ENCODE measurements at places on chromosomes 7 and 10. TPM values are rescaled to one million over a fixed set of nuclear protein-coding genes. Genes with fewer than 3 reads are reported as not detected.

- no peak for DNase-seq
These were observed 177.1 kb downstream of the FRMD4A start for GRCh38 chr10:14153570-14154055.

GRCh38 chr7:72278550-72278949 lies 133.6 kb downstream of the CALN1 start:
- no peak for DNase-seq

GRCh38 chr7:20596653-20597052 lies 18.8 kb upstream of the ABCB5 start:
- DNase-seq: peak; percentile 22

DNA sequence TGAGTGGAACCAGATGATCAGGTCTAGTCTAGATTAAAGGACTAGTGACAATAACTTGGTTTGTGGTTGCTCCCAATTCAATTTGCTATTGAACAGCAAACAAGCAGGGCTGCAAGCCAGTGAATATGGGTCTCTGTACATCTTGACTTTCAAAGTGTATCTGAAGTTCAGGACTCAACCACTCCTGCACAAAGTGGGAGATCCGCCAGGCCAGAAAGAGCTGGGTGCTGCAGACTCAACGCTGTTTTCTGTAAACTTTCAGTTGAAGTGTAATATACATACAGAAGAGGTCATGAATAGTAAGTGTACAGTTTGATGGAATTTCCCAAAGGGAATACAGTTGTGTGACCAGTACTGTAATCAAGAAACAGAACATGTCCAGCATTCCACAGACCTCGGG lies 416.6 kb downstream of the RPS24 start:
- no peak for DNase-seq

DNA sequence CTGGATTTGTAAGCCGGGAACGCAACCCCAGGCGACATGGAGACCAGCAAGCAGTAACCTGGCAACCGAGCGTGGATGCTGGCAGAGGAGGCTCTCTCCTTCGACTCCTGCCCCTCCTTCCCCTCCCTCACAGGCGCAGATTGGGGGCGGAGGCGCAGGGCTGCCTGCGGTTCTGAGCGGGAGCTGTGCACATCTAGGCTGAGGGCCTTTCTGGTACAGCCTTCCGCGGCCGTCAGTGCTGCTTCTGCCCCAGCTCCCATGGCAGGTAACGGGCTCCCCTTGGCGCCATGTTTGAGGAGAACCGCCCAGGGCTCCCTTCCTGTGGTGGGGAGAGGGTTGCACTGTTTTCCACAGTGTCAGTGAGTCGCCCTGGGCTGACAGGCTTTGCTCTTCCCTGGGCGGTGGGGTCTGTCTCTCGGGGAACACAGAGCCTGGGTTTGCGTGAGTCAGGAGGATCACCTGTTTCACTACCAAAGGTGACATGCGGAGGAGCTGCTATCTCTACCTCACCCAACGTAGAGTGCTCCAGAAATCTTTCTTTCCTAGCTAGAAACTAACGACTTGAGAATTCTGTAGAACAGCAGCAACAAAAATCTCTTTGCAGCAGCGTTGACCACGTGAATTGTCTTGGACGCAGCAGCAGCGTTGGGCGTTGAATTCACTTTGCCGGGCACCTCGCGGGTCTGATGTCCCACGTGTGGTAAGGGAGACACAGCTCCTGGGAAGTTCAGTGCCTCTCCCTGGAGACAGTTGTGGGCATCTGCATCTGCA lies 154.8 kb upstream of the COBL start:
- no peak for DNase-seq

GRCh38 chr10:113959383-113959760 lies 84.3 kb upstream of the ADRB1 start:
- no peak for DNase-seq

GRCh38 chr7:1176891-1177373 lies 16.9 kb upstream of the ZFAND2A start:
- DNase-seq: peak; percentile 66

DNA sequence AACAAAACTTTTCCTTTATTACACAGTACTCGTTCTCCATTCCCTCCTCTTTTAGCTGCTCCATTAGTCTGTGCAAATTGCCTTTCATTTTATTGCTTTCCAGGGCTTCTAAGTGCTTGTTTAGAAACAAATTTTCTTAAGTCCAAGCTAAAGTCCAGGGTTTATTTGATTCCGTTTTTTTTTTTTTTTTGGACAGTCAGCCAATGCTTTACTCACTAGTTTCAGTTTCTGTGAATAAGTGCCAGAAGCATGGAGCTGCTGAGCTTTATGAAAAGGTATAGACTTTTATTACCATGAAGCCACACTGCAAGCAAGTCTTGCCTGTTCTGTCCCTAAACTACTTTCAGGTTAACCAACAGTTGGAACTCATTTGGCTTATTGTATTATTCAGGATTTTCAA lies 455.0 kb downstream of the GFRA1 start:
- DNase-seq: no peak

DNA sequence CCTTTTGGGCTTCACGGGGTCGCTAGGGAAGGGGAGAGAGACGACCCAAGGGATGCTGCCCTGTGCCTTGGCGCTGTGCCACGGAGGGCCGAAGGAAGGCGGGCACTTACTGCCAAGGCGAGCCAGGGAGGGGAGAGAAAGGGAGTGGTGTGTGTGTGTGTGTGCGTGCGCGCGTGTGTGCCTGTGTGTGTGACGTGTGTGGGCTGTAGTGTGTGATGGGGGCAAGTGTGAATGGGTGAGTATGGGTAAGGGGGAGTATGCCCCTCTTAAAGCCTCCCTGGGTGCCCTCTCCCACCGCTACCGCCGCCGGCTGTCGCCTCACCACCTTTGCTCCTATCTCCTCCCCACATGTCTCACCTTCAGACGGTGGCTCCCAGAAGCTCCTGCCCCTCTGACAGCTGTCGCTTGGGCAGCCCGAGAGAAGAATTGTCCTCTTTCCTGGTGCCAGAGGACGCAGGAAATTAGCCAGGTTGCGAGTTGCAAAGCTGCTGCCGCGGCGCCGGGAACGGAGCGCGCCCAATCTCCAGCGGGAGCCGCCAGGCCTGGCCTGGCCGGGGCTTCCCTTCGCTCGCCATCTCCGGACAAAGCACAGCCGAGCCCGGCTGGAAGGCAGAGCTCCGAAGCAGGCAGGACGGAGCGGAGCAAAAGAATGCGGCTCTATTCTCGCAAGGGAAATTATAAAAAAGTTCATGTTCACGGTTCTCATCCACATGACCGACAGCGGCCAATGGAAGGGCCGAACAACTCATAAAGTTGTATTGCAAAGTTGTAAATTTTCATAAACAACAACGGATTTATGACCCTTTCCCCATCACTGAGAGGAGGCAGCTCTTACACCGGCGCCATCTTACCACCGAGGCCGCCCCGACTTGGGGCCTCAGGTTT lies at the start of gene HOXA3:
HOXA3 (minus strand) TSS at position 653 of the 885 bp plus-strand sequence. CDS start 41,943 bp downstream, outside the sequence.
- DNase-seq: peak; percentile 60

- DNase-seq: no peak
These were observed 76.2 kb upstream of the TMEM168 start for GRCh38 chr7:112866424-112866823.

DNA sequence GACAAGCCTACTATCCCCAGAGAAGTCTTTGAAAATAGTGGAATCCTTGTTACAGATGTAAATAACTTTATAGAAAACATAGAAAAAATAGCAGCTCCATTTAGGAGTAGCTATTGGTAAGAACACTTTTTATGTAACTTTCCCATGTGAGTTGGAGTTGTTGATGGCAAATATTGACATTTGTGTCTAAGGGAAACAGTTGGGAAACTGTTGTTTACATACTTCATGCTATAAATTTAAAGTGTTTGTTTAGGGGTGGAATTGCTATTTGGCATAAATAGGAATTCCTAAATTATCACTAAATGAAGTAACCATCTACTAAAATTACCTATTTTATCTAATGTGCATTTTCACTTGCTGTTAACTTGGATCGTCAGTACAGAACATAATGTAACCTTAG lies 50.7 kb downstream of the GDI2 start:
- no peak for DNase-seq

- no peak for DNase-seq
These were observed 473.6 kb downstream of the PARD3 start for GRCh38 chr10:34341473-34341872.

- no peak for DNase-seq
These were observed 83.4 kb downstream of the PRKAG2 start for GRCh38 chr7:151793531-151793951.

DNA sequence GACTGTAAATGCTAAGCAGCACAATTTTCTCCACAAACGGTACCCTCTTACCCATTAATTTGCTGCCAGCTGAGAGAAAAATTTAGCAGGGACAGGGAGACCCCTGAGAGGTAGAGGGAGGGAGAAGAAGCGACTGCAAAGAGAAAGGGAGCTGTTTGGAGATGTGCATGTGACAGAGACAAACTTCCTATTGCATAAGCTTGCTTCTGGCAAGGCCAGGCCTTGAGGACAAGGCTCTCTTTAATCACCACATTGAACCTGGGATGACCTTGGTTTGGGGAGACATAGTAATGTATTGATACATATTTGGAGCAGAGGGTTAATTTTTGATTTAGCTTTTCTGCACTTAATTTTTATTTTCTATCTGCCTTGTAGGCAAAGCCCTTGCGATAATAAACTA lies 31.1 kb upstream of the HIBADH start:
- DNase-seq: no peak

- DNase-seq: no peak
These were observed 4.2 kb downstream of the CPVL start for GRCh38 chr7:29142021-29142727.

GRCh38 chr7:151381098-151381347 lies 28.8 kb downstream of the WDR86 start:
- no peak for DNase-seq

- DNase-seq: no peak
These were observed 7.6 kb downstream of the SEMA4G start for GRCh38 chr10:100976906-100977305.

DNA sequence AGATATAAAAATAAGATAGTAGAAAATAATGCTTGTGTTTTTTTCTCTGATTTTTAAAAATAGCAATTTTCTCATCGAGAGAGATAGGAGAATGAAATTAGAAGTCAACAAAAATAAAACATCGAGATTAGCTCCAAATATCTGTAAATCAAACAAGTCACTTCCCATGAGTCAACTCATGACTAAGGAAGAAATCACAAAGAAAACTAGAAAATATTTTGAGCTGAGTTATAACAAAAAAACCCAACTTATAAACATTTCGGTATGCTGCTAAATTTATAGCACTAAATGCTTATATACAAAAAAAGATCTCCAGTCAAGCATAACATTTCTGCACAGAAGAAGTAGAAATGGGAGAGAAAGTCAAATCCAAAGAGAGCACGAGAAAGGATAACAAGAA lies 140.1 kb downstream of the ITGA8 start:
- DNase-seq: no peak

DNA sequence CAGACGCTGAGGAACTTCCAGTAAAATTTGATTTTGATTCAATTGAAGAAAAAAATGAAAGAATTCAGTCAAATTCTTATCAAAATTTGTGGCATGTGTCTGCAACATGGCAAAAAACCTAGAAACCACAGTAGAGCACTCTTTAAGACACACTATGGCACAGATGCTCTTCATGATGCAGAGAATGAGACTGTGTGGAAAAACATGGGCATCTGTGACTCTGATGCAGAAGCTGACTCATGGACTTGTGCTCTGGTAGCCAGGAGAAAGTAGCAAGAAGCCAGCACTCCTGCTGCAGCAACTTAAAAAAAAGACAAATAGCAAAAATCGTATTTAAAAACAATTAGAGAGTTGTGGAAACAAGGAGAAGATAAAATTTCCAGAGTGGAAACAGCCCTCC lies 8.9 kb upstream of the KCNK18 start:
- no peak for DNase-seq

DNA sequence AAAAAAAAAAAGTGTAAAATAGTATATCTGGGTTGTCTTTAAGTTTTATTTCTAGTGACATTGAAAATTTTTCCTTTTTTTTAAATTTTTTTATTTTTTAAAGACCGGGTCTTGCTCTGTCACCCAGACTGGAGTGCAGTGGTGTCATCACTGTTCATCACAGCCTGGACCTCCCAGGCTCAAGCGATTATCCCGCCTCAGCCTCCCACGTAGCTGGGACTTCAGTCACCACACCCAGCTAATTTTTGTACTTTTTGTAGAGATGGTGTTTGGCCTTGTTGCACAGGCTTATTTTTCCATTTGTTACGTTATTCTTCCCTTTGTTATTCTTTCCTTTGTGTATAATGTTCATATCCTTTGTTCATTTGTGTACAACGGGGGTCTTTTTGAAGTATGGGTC lies 30.1 kb downstream of the TSPAN14 start:
- DNase-seq: no peak

GRCh38 chr7:114949231-114949630 lies 27.3 kb downstream of the MDFIC start:
- DNase-seq: no peak

- peak; percentile 86 for DNase-seq
These were observed 26.2 kb upstream of the ABLIM1 start for GRCh38 chr10:114684084-114684821.

DNA sequence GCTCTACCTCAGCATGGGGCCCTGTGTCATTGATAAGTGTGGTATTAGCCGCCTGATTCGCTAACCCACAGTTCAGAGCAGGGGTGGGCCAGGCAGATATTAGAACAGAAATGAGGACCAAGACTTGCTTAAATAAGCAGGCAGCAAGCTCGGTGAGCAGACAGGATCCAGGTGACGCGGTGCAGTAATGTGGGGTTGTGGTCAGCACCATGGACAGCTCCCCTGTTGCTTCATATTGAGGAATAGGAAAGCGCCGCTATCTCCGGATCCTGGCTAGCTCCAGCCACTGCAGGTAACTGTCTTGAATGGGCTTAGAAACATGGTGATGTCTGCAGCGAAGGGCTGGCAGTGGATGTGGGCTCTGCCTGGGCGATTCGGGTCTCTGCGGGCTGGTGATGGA lies 51.3 kb upstream of the GPR26 start:
- DNase-seq: peak; percentile 41

The OIT3 gene
- total RNA-seq: not detected

The TAC1 gene
- total RNA-seq: not detected

The CC2D2B gene
- total RNA-seq: not detected

The COL13A1 gene
- 8.6 TPM for total RNA-seq

The SMKR1 gene
- 0.56 TPM for total RNA-seq

The TMEM229A gene
- total RNA-seq: not detected

The NRCAM gene
- 0.79 TPM for total RNA-seq

The CALHM3 gene
- total RNA-seq: not detected

All from MG63 (cell line).